ENCODE measurements at places on chromosomes 4 and X. TPM values are rescaled to one million over a fixed set of nuclear protein-coding genes. Genes with fewer than 3 reads are reported as not detected.

Gene ARMCX2
- total RNA-seq = 29.4 TPM

Gene TMEM35A
- 1.0 TPM for total RNA-seq

Gene TMEM128
- total RNA-seq = 32.8 TPM

Gene PAK3
- 4.5 TPM for total RNA-seq

Gene TMPRSS11D
- not detected for total RNA-seq

Gene GEMIN8
- total RNA-seq = 23.0 TPM

Gene LIN54
- total RNA-seq = 14.7 TPM

- no peak for DNase-seq
Observed at GRCh38 chrX:39823424-39823823, 274.3 kb downstream of the BCOR start.

DNA sequence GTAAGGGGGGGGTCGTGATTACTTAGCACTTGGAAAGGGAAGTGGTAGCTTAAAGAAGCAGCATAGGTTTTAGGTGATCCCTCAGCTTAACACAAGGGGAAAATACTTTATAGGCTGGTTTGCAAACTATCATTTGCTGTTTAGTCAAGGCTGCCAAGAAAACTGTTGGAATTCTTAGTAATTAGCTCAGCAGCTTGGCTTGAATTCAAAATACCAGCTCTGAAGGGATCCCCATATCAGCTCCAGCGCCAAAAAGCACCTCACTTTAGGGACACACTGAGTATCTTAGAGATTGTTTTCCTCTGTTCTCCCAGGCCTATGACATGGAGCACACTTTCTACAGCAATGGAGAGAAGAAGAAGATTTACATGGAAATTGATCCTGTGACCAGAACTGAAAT is 8.8 kb downstream of the TNMD start:
- no peak for DNase-seq

DNA sequence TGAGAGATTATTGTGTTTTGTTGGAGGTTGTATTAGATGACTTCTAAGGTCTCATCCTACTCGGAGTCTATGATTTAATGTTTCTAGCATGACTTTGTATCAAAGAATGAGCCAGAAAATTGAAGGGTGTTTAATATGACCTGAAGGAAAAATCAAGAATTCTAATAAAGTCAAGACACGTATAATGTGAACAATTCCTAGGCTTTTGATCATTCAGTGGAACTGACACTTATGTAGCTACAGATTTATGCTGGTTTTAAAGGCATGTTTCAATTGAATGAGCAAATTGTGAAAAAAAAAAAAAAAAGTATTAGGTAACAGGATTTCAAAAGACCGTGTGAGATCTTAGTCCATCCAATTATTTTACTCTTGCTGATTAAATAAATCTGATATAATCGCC is 64.9 kb downstream of the GRID2 start:
- DNase-seq = no peak

DNA sequence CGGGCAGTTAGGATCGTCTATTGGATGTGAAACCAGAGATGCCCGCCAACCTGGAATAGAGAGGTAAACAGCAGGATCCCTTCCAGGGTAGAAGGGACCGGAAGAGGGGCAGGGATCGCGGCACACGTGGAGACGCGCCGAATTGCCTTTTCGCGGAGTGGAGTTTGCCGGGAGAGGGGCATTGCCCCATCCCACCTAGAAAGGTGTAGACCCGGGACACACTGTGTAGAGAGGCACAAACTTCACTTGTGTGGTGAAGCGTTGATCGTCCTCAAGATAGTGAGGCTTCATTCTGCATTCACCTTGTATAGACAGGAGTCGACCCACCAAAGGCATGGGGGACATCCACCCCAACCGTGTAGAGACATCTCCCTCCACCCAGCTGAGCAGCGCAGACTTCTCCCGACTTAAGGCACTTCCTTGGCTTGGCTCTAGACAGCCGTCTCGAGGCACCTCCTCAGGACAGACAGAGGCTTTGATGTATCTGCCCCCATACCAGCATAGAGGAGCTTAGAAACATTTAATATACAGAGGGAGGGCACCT is 410 bp downstream of the GNL3L start:
- no peak for DNase-seq

DNA sequence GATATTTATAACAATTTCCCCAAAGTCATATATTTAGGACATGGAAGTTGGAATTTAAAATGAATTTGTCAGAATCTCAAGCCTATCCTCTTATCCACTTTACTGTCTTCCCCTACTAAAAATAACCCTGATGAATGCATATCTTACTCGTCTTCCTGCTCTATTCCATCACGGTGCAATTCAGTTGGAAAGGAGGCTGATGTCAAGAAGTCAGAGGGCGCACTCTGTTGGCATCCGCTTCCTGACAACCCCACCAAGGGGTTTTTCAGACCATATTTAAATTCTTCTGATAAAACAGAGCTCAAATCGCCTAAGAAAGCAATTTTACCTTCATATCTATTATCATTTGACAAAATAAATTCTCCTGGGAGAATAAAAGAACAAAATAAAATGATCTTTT is 233.5 kb downstream of the ARHGAP24 start:
- no peak for DNase-seq

GRCh38 chr4:187251896-187252295 is 528.2 kb upstream of the FAT1 start:
- no peak for DNase-seq

DNA sequence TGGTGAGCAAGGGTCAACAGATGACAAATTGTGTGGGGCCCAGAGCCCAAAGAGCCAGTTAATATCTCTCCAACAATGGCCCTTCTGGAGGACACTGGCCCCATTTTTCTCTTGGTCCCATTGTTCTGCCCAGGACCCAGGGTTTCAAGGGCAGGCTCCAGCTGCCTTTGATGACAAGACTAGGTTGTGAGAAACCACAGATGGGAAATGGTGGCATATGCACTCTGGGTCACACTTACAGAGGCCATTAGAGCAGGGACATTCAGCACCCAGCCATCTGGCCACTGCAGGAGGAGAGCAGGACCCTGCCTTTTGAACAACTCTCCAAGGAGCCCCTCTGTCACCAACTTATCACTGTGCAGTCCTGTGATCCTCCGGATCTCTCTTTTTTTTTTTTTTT is 49.7 kb upstream of the KIAA1210 start:
- no peak for DNase-seq

- no peak for DNase-seq
Observed at GRCh38 chr4:118917582-118917981, 28.9 kb downstream of the SYNPO2 start.

DNA sequence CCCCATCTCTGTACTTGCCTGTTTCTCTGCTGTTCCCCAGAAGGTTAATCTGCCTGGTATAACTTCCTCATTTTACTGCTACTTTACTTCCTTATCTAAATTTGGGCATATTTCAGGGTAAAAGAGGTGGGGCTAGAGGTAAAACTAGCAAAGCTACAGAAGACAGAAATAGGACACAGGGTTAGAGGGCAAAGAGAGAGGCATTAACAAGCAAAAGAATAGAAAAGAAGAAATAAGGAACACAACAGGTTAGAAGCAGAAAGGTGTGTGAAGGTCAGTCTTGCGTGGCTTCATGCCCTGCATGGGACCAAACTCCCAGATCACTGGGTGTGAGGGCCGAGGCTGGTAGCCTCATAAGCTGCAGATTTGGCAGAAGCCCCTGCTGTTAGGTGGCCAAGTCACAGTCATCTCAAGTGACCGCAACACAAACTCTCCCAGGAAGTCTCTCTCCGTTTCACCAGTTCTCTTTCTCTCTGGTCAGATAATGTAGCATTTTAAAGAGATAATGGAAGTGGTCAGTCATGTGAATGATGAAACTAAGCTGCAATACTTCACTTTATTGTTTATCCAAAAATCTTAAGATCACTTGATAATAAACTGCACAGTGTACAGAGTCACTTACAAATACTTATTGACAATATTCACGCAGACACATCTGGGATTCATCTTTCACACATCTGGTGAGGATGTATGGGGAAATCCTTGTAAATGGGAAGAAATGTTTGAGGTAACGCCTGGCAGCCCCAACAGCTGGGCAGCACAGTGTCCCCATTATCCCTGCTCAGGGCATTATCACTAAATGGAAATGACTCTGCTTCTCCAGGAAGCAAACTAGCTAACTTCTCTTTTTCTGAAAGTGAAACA is 16.4 kb downstream of the TMEM154 start:
- DNase-seq = no peak

- DNase-seq = no peak
Observed at GRCh38 chr4:71287305-71287704, 51.5 kb upstream of the SLC4A4 start.

DNA sequence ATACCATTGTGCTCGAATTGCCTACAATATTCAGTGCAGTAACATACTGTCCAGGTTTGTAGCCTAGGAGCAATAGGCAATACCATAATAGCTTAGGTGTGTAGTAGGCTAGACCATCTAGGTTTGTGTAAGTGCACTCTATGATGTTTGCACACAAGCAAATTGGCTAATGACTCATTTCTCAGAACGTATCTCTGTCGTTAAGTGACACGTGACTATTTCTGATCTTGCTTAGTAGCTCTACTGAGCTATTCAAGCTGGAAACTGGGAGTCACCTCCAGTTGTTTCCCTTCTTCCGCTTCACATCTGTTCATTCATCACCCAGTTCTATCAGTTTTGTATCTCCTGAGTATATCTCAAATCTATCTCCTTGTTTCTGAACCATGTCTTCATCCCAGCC is 86.1 kb downstream of the HNRNPD start:
- no peak for DNase-seq

GRCh38 chr4:31307029-31307428 is 586.9 kb downstream of the PCDH7 start:
- no peak for DNase-seq

- DNase-seq = peak; percentile 57
Observed at GRCh38 chrX:13101441-13102139, 57.2 kb upstream of the FAM9C start.

DNA sequence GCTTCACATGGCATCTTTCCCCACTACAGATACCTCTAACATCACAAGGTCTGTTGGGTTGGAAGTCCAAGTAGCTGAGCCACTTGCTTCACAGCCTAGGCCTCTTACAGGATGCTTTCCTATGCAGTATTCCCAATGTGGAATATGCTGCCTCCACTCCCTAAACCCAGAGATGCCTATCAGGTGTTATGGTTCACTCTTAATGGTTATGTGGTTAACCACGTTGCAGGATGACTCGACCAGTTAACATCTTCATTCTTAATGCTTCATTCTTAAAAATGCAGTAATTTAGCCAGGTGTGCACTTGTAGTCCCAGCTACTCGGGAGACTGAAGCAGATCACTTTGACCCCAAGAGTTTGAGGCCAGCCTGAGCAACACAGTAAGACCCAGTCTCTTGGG is 24.2 kb downstream of the HAUS3 start:
- DNase-seq = no peak

DNA sequence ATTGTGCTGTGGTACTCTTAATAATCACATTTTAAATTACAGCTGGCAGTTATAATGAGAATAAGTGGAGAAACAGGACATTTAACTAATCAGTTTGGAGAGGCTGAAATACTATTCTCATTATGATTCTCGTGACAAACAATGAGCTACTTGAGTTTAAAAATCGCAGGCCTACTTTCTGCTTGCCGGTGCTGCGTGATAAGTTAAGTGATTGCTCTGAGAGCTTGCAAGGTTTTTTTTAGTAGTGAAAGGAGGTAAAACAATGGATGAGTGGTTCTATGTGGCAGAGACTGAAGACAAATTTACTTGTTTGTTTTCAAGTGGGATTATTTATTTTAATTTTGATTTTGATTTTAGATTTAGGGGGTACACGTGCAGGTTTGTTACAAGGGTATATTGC is 114.0 kb downstream of the RAPGEF2 start:
- DNase-seq = no peak

- DNase-seq = no peak
Observed at GRCh38 chr4:36676139-36677050, 395.0 kb downstream of the DTHD1 start.

- peak; percentile 49 for DNase-seq
Observed at GRCh38 chr4:138677212-138677611, 338.4 kb upstream of the NOCT start.

- no peak for DNase-seq
Observed at GRCh38 chr4:146273204-146273901, 59.0 kb downstream of the REELD1 start.

- DNase-seq = no peak
Observed at GRCh38 chr4:174523025-174523693, 871 bp upstream of the HPGD start.

GRCh38 chr4:144906181-144906925 is 191.6 kb downstream of the ANAPC10 start:
- DNase-seq = no peak

DNA sequence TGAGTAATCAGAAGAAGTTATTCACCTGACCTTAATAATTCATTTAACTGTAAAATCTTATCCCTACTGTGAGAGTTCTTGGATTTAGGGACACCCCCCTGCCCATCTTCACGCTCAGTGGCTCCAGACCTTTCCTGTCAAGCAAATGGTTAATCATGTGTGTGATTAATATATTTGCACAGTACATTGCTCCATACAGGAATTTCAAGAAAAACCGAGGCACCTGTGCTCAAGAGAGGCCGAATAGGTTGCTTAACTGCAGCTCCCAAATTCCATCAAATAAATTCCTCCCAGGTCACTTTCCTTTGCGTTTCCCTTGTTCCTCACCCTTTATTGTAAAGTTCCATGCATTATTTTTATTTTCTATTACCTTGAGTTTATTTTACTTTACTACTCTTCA is 119.5 kb downstream of the STOX2 start:
- no peak for DNase-seq

DNA sequence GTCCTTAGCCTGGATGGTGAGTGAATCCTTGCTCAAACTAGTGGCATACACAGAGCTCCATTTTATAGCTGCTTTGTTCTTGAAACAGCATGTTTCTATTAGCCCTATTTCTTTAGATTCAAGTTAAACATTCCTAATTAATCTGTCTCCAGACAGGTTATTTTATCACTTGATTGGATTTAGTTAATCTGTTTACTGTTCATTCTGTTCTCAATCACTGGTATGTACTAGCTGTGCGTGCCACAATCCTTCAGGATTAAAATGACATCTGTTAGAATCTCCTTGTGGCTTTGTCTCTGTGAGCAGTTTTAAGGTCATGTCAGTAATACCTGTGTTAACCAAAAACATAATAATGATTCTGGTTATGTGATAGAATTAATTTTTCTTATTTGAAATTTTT is 36.5 kb downstream of the PTPN13 start:
- no peak for DNase-seq

DNA sequence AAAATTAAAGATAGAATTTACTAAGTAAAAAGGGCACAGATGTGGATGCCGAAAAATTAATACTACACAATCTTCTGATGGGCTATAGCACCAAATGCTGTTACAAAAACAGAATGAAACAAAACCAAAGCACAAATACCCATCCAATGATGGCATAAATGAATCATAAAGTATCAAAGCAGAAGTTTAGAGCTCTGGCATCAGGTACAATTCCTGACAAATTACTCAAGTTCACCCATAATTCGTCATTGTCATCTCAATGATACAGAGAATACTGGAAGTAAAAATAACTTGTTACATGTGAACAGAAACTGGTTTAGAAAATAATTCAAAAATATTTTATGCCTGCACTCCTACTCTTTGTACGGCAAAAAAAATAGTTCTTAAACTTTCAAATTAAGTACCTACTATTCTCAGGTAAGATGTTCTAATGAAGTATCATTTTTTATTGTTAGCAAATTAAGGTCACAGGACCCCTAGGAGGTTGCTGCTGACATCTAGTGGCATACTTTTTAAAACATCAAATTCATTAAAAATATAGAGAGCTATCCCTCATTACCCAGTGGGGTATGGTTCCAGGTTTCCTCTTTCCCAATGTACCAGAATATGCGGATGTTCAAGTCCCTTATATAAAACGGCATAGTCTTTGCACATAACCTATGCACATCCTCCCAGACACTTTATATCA is 126.1 kb downstream of the INPP4B start:
- DNase-seq = no peak

- DNase-seq = no peak
Observed at GRCh38 chrX:1052021-1052420, 160.4 kb downstream of the CRLF2 start.

- DNase-seq = no peak
Observed at GRCh38 chr4:89369581-89369980, 62.0 kb upstream of the GPRIN3 start.

Data from epithelial cell of proximal tubule (primary cell).